Stimulated activated CD8-positive, alpha-beta memory T cell treated with anti-CD3 and anti-CD28 coated beads, Interleukin-4, amount 100 ng/mL, for 1 hour (primary cell): ENCODE measurements at places on chromosomes 4 and X.

DNA sequence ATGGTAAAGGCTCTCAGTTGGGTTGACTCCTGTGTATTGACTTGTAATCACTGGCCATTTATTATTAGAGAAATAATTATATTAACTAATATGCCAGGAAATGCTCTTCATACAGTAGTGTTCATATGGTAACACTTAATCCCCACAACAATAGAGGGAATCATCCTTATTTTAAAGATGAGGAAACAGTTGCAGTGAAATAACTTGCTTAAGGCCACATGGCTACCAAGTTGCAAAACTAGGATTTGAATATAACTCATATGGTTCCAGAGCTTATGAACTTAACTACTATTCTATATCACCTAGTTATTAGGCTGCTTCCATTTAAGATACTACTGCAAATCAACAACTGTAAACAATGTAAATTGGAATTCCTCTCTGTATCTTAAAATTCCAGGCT lies 143.5 kb upstream of the HPGD start:
- DNase-seq: no peak

DNA sequence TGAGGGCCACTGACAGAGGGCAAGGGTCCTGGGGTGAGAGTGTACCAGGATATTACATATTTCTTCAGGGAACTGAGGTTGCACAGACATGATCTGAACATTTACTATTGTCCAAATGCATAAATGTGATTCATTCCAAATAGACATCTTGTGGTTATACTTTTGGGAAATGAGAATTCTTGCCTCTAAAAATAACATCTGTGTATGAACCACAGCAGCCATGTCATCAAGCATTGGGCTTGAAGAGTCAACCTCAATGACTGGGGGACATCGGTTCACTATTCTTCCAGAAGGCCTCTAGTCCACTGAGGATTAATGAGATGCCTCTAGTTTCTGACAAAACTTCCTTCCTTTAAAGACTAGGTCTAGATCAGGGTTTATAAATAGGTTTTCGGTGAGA lies 193.1 kb upstream of the GPC4 start:
- no peak for DNase-seq

DNA sequence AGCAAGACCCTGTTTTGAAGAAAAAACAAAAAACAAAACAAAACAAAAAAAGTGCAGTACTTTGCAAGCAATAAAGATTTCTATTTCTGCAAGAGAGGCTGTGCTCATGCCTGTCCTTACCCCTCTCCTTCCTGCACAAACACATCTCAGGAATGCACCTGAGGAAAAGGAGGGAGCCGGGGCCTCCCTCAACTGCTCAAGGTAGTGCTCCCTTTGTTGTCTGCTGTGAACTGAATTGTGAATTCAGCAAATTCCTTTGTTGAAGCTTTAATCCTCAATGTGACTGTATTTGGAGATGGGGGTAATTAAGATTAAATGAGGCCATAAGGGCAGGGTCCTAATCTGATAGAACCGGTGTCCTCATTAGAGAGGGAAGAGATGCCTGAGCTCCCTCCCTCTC lies 13.9 kb downstream of the FTSJ1 start:
- DNase-seq: no peak

DNA sequence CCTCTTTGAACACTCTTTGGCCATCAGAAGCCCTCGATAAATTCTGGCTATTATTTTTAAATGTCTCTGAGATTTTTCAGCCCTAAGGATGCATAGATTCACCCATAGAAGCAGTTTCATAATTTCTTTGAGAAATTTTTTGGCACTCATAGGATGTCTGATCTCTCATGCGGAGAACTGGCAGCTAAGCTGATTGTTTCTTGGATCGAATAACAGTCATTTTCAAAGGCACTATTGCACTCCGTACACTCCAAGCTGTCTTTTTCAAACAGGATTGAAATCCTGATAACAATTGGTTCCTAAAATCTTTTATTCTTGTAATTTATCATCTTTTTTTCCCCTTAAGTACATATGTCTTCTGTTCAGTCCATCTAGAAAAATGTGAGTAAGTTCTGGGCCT lies 411.9 kb downstream of the SPOCK3 start:
- no peak for DNase-seq

DNA sequence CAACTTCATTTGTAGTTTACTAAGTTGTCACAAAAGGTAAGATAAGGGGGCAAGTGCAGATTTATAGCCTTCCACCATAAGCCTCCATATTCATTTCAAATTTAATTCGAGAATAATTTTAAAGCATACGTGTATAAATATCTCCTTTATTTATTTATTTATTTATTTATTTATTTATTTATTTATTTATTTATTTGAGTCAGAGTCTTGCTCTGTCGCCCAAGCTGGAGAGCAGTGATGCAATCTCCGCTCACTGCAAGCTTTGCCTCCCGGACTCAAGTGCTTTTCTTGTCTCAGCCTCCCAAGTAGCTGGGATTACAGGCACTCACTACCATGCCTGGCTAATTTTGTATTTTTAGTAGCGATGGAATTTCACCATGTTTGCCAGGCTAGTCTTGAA lies 523.4 kb downstream of the FAT4 start:
- DNase-seq: no peak

DNA sequence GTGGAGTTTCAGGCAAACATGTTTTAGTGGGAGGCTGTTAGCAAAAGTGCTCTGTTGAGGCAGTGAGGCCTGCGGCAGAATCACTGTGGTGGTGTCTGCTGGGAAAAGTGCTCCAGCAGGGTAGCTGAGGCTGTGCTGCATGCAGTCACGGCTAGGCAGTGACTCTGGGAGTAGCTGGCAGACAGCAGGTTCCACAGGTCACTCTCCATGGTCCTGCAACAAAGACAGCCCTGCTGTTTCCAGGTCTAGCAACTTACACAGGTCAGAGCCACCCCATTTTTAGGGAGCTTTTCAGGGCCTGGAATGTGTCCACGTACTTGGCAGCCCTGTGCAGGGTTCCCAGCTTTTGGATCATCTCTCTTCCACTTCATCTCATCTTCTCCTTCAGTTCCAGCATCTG lies 184.3 kb downstream of the NAA11 start:
- DNase-seq: no peak

DNA sequence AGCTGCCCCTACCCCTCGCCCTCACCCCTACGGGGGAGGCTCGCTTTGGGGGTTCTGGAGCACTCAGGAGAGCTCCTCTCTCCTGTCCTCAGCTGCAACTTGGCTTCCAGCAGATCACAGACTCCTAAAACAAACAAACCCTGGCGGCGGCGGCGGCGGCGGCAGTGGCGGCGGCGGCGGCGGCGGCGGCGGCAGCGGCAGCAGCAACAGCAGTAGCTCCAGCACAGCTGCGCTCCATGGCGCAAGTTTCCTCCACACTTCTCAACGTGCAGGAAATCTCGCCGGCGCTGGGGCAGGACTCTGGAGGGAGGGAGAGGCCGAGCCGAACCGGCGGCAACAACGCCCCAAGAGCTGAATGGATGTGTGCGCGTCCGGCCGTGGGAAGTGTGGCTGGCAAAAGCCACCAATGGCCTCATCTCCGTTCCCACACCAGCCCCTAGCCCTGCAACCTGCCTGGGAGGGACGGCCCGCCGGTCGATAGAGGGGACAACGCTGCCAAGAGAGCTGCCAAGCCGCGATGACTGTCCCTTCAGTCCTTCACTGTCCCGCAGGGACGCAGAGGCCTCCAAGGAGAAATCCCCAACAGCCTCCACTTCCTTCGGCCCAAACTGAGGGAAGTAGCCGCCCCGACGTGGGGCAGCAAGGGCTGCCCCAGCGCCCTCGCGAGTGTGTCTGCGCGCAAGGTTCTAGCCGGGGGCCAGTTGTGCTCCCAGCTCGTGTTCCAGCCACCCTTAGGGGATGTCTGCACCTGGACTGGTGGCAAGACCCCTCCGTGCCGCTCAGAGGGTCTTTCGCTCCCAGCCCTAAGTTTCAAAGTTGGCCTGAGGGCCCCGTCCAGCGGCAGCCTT lies 775 bp downstream of the SHROOM4 start:
- DNase-seq: no peak

DNA sequence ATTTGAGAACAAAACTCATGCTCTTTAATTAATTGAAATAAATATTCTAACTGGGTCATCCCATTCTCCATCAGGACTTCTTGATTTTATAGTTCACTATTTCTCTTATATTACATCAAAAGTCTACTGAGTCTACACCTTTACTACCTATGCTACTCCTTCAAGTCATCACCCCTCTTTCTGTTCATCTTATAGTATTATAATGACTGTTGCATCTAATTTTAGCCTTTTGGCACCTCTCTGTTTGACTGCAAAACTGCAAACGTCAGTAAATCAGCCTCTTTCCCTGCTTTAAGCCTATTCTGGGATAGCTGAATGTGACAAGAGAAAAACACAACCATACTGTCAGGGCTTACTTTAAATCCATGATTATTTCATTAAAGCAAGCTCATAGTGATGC lies 639.1 kb downstream of the GABRG1 start:
- no peak for DNase-seq

GRCh38 chr4:108477527-108478108 lies 142.8 kb upstream of the RPL34 start:
- no peak for DNase-seq

- DNase-seq: no peak
Measured at GRCh38 chrX:7219153-7219705, 71.3 kb upstream of the PUDP start.

- no peak for DNase-seq
Measured at GRCh38 chr4:178010596-178010995, 568.4 kb upstream of the AGA start.

DNA sequence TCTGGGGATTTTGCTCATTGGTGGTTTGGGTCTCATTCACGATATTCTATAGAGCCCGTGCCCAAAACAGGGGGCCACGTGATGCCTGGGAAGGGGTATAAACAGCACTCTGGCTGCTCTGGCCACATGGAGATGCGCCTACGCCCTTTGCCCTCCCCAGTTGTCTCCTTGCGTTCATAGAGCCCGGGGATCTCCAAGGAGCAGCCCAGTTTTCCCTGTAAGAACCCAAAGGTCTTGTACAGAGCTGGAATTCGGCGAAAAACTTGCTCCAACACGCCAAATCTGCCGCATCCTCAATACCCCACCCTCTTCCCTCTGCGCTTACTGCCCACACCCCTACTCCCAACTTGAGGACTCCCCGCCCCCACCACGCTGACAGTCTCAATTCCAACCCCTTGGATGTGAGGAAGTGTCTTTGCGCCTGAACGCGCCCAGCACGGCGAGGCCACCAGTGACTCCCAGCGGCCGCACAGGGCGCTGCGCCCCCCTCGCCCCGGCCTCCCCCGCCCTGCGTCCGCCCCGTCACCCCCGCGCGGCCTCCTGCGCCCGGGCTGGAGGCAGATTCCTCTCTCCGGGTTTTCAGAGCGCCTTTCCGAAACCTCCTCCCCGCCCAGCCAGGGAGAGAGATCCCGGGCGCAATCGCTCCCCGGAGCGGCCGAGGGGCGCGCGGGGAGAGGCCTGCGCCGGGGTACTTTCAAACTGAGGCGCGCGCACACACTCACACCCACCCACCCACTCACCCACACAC lies at the start of gene NHS:
Gene NHS, plus strand, starts transcription at position 582 of the 748 bp plus-strand sequence. CDS start 558 bp downstream, outside the sequence.
- no peak for DNase-seq

- peak; percentile 9 for DNase-seq
Measured at GRCh38 chrX:22081475-22082092, 49.5 kb downstream of the PHEX start.

GRCh38 chrX:107935664-107936433 lies 46.3 kb downstream of the TEX13B start:
- DNase-seq: no peak

- DNase-seq: no peak
Measured at GRCh38 chr4:86497980-86498862, 95.9 kb upstream of the PTPN13 start.

- DNase-seq: no peak
Measured at GRCh38 chrX:122770581-122770980, 413.5 kb upstream of the GRIA3 start.

- DNase-seq: no peak
Measured at GRCh38 chr4:4890574-4891255, 31.2 kb downstream of the MSX1 start.

- no peak for DNase-seq
Measured at GRCh38 chr4:72383439-72383838, 185.6 kb downstream of the ADAMTS3 start.

- DNase-seq: no peak
Measured at GRCh38 chr4:105296672-105297071, 150.0 kb downstream of the TET2 start.

GRCh38 chrX:153465691-153466380 lies 4.5 kb downstream of the HAUS7 start:
- DNase-seq: no peak

GRCh38 chr4:26150948-26151347 lies 169.9 kb upstream of the RBPJ start:
- DNase-seq: no peak

DNA sequence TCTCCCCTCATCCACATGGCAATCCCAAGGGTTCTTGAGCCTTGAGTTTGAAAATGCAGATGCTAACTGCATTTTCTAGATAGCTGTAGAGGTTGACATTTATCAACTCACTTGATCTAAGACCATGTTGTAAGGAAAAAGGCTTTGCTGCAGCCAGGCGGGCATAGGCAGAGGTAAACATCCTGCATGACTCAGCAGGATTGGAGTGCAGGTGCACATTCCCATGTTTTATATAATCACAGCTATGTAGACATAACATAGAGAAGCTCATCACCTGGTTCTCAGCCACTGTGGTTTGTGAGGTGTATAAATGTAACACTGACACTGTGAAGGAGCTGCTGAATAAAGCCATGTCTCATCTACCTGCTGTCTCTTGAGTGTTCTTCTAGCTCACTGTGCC lies 62.3 kb upstream of the PDE5A start:
- DNase-seq: no peak

- no peak for DNase-seq
Measured at GRCh38 chrX:6134255-6134654, 94.4 kb downstream of the NLGN4X start.

- no peak for DNase-seq
Measured at GRCh38 chr4:133151691-133152329, 2.7 kb downstream of the PCDH10 start.
